Upper lobe of left lung (tissue), 6 donors: ENCODE measurements at places on chromosomes 3 and 15. TPM values are rescaled to one million over a fixed set of nuclear protein-coding genes. Genes with fewer than 3 reads are reported as not detected.

- no peak overlapping the region for H3K4me3 ChIP-seq
- H3K36me3 ChIP-seq = no peaks in the 10 kb centered on the region
- peak overlapping the region; percentile 28 for H3K27ac ChIP-seq
Observed at GRCh38 chr3:16468002-16468335, 45.5 kb downstream of the RFTN1 start.

DNA sequence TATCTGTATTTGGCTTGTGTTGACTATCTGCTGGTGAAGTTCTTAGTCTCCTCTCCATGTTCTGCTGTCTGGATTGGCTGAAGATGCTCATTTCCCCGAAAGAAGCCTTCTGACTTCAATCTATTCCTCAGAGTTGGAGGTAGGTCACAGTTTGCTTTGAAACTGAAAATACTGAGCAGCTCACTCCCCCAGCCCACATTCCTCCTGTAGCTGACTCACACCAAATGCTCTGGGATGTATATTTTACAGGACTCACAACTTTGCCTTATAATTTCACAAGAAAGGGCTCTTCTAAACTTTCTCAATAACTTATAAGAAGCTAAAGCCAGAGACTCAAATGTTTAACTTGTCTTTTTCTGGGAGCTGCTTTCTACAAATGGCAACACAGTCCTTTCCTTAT lies 36.3 kb upstream of the SNX4 start:
- H3K27ac ChIP-seq = no peak overlapping the region
- H3K27me3 ChIP-seq = no peaks in the 10 kb centered on the region
- H3K36me3 ChIP-seq = peaks cover 41% of the 10 kb centered on the region
- no peak for DNase-seq

GRCh38 chr3:17320266-17320665 lies 422.2 kb downstream of the TBC1D5 start:
- H3K36me3 ChIP-seq = no peaks in the 10 kb centered on the region
- no peak for DNase-seq
- no peaks in the 10 kb centered on the region for H3K4me1 ChIP-seq

DNA sequence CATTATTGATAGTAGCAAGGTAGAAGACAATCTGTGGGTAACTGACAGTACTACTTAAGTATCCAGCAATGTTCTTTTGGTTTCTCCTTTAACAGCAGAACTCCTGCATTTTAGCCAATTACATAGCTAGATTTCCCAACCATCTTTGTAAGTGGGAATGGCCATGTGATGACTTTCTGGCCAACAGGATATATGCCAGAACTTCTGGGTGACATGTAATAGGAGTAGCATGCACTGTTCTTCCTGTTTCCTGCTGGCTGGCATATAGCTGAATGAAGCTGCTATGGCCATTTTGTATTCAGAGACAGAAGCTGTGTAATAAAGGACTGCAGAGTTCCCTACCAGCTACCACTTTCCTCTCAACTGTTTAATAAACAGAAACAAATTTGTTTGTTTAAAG lies 18.0 kb downstream of the SPICE1 start:
- H3K36me3 ChIP-seq = peaks cover 15% of the 10 kb centered on the region
- no peaks in the 10 kb centered on the region for H3K4me1 ChIP-seq
- no peak overlapping the region for H3K27ac ChIP-seq

DNA sequence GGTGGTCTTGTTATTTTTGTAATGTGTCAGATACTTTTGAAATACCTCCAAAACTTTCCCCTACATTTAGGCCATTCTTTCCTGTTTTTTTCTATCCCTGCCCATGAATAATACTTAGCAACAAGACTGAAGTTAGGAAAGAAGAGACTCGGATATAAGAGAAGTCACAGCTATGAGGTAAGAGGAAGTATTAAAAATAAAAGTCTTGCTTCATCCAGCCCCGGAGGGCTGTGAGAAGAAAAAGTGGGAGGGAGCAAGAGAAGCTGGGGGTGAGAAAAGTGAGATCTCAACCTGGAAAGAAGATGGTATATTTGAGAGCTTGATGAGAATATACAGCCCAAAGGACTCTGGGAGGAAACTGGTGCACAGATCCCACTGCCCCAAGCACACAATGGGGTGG lies 213.5 kb upstream of the CDIN1 start:
- DNase-seq = no peak
- no peaks in the 10 kb centered on the region for H3K4me1 ChIP-seq
- H3K36me3 ChIP-seq = no peaks in the 10 kb centered on the region
- H3K4me3 ChIP-seq = no peak overlapping the region
- H3K27me3 ChIP-seq = no peaks in the 10 kb centered on the region

DNA sequence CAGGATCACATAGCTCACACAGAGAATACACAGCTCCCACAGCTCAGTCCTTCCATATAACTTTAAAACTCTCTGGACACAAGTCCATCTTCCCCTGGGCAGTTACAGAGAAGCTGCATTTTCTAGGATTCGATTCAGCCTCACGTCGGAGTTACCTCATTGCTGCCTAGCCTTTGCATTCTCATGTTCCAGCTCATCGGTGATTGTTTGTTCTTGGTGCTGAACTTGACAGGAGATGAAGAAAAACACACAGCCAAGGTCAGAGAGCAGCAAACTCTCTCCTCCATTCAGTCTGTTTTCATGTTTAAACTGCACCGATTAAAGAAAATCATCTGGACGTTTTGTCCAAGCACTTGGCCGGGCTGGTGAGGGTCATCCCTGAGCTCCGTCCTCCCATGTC lies 375.5 kb upstream of the CFAP20DC start:
- H3K36me3 ChIP-seq = no peaks in the 10 kb centered on the region

GRCh38 chr15:60507596-60508424 lies 28.9 kb upstream of the ICE2 start:
- H3K27me3 ChIP-seq = no peaks in the 10 kb centered on the region
- no peak overlapping the region for H3K27ac ChIP-seq
- no peak overlapping the region for H3K4me3 ChIP-seq

DNA sequence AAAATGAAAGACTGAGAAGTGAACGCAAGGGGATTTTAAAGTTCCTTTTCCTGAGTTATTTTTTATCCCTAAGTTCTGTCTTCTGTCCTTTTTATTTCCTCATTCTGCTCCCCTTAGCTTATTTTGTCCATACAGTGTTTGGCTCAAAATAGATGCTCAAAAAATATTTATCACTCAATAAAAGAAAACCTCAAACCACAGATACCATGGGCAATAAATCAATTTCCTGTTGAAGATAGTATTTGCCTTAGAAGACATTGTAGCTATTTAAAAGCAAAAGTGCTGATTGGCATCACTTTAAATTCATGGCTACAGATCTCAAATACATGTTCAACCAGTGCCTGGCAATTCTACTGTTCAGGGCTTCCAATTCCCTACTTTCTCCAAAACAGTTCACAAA lies 316.5 kb upstream of the ADAMTS9 start:
- H3K4me3 ChIP-seq = no peak overlapping the region
- DNase-seq = no peak
- H3K4me1 ChIP-seq = no peaks in the 10 kb centered on the region
- H3K27ac ChIP-seq = no peak overlapping the region
- no peaks in the 10 kb centered on the region for H3K27me3 ChIP-seq

DNA sequence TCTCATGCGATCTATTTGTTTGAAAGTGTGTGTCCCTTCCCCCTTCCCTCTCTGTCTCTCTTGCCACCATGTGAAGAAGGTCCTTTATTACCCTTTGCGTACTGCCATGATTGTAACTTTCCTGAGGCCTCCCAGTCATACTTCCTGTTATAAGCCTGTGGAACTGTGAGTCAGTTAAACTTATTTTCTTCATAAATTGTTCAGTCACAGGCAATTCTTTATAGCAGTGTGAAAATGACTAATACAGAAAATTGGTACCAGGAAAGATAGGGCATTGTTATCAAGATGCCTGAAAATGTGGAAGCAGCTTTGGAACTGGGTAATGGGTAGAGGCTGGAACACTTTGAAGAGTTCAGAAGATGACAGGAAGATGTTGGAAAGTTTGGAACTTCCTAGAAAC lies 743.7 kb upstream of the NECTIN3 start:
- no peaks in the 10 kb centered on the region for H3K27me3 ChIP-seq
- H3K4me3 ChIP-seq = no peak overlapping the region
- no peak overlapping the region for H3K27ac ChIP-seq

GRCh38 chr3:148054999-148055398 lies 642.7 kb upstream of the AGTR1 start:
- no peaks in the 10 kb centered on the region for H3K4me1 ChIP-seq
- no peak for DNase-seq
- no peak overlapping the region for H3K4me3 ChIP-seq
- no peaks in the 10 kb centered on the region for H3K27me3 ChIP-seq
- H3K36me3 ChIP-seq = no peaks in the 10 kb centered on the region

GRCh38 chr3:137332297-137332696 lies 374.5 kb downstream of the IL20RB start:
- H3K36me3 ChIP-seq = no peaks in the 10 kb centered on the region
- no peaks in the 10 kb centered on the region for H3K4me1 ChIP-seq
- no peak overlapping the region for H3K27ac ChIP-seq
- H3K27me3 ChIP-seq = no peaks in the 10 kb centered on the region

- H3K27ac ChIP-seq = no peak overlapping the region
- no peak overlapping the region for H3K4me3 ChIP-seq
- no peaks in the 10 kb centered on the region for H3K4me1 ChIP-seq
Observed at GRCh38 chr15:81686021-81686420, 312.0 kb upstream of the TMC3 start.

DNA sequence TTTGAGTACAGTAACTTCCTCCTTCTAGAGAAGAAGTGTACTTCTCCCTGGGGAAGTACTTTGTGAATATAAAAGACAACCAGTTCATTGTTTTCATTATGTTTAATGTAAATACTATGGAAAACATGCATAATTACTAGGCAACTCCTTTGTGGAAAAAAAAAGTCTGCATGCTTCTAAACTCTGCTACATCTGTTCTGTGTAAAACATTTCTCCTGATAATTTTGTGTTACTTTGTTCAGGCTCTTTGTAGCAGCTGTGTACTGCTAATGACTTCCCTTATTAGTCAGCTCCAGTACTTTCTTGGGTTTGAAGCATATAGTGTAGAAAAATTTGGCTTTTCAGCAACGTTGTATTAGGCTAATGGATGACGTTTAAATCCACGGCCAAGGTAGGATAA lies 111.6 kb downstream of the FEZF2 start:
- H3K27me3 ChIP-seq = no peaks in the 10 kb centered on the region
- H3K36me3 ChIP-seq = no peaks in the 10 kb centered on the region
- H3K4me3 ChIP-seq = no peak overlapping the region
- H3K27ac ChIP-seq = no peak overlapping the region
- no peak for DNase-seq

- no peak overlapping the region for H3K4me3 ChIP-seq
- H3K4me1 ChIP-seq = peaks cover 4% of the 10 kb centered on the region
- H3K27me3 ChIP-seq = peaks cover 11% of the 10 kb centered on the region
Observed at GRCh38 chr3:10996345-10997013, 3.9 kb downstream of the SLC6A1 start.

DNA sequence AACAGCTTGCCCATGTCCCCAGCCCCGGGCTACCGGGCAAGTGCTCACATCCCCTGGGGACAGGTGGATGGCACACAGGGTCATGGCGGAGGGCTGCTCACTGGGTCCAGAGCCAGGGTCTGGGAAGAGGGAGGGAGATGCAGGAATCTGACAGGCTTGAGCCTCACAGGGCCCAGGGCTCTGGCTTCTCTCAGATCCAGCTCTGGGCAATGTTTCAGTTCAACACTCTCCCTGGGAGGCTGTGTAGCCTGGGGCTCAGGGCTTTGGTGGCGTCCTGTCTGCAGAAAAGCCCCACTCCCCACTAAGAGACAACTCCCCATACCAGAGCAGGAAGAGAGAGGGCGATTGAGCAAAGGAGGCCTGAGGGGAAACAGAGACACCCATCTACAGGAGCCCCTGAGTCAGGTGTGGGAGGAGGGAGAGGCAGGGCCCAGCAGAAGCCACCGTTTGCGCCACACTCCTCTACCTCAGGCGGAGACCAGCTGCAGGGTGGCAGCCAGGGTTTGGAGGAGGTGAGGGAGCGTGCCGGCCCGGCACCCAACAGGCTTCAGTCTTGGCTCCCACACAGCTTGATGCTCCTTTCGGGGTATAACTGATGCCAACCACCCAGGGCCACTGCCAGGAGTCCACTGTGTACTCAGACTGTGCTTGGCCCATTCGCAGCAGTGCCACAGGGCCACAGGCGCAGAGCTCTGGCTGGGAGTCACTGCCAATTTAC lies 16.8 kb upstream of the SRP14 start:
- DNase-seq = no peak
- H3K4me3 ChIP-seq = no peak overlapping the region
- no peaks in the 10 kb centered on the region for H3K27me3 ChIP-seq
- H3K27ac ChIP-seq = peak overlapping the region; percentile 27

GRCh38 chr15:33055962-33056361 lies 138.6 kb downstream of the FMN1 start:
- H3K36me3 ChIP-seq = no peaks in the 10 kb centered on the region
- H3K4me1 ChIP-seq = no peaks in the 10 kb centered on the region
- no peak overlapping the region for H3K27ac ChIP-seq
- DNase-seq = no peak
- H3K27me3 ChIP-seq = no peaks in the 10 kb centered on the region
- H3K4me3 ChIP-seq = no peak overlapping the region

DNA sequence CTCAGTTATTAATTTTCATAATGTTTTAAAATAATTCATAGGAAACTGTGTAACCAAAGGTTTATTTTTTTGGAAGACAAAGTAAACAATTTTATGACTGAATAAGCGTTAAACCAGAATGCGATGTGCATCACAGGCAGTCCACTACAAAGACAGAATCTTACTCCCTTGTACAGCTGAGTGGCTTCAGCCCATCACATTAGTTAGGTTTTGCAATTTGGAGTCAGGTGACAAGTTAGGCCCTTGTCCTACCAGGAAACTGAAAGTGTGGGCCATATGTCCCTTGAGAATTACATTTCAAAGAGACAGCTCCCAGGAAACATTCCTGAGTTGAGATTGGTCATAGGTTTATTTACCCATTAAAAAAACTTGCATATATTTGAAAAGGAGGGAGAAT lies 156.3 kb downstream of the MEX3B start:
- no peak for DNase-seq
- no peaks in the 10 kb centered on the region for H3K27me3 ChIP-seq
- H3K4me3 ChIP-seq = no peak overlapping the region
- H3K4me1 ChIP-seq = peaks cover 7% of the 10 kb centered on the region
- H3K36me3 ChIP-seq = no peaks in the 10 kb centered on the region
- H3K27ac ChIP-seq = no peak overlapping the region

- no peak overlapping the region for H3K27ac ChIP-seq
- DNase-seq = no peak
- no peak overlapping the region for H3K4me3 ChIP-seq
- H3K4me1 ChIP-seq = no peaks in the 10 kb centered on the region
Observed at GRCh38 chr3:179961071-179961702, 75.5 kb downstream of the PEX5L start.

GRCh38 chr3:105431200-105431599 lies 64.5 kb downstream of the ALCAM start:
- no peaks in the 10 kb centered on the region for H3K27me3 ChIP-seq
- no peak overlapping the region for H3K4me3 ChIP-seq
- no peaks in the 10 kb centered on the region for H3K4me1 ChIP-seq
- no peaks in the 10 kb centered on the region for H3K36me3 ChIP-seq

Gene ARPIN
- total RNA-seq = 29.3 TPM

Gene RHCG
- total RNA-seq = not detected

Gene MINAR1
- total RNA-seq = 0.30 TPM

Gene LYZL4
- total RNA-seq = not detected

Gene RPP14
- total RNA-seq = 9.7 TPM

Gene ATP2B2
- not detected for total RNA-seq

Gene AMIGO3
- total RNA-seq = 3.2 TPM

Gene ECE2
- total RNA-seq = not detected

Gene PTH1R
- total RNA-seq = 19.0 TPM

Gene CYP1A2
- not detected for total RNA-seq

Gene HHLA2
- 0.44 TPM for total RNA-seq

Gene FMN1
- total RNA-seq = 20.2 TPM

Gene ZFYVE19
- 24.8 TPM for total RNA-seq

Gene SLC9A9
- 5.1 TPM for total RNA-seq

Gene APBA2
- 5.2 TPM for total RNA-seq
